ENCODE measurements at places on chromosomes 2 and 18.
A peak's percentile ranks its signal among the peaks of the same experiment; 100 is the strongest.

- peak; percentile 89 for DNase-seq
These were observed 22.2 kb upstream of the ITSN2 start for GRCh38 chr2:24382363-24383073.

GRCh38 chr2:23520256-23520655 lies 135.3 kb downstream of the KLHL29 start:
- peak; percentile 72 for DNase-seq

GRCh38 chr2:47223980-47224379 lies 68.9 kb upstream of the STPG4 start:
- no peak for DNase-seq

GRCh38 chr2:60297296-60298005 lies 256.0 kb downstream of the BCL11A start:
- DNase-seq = peak; percentile 95

DNA sequence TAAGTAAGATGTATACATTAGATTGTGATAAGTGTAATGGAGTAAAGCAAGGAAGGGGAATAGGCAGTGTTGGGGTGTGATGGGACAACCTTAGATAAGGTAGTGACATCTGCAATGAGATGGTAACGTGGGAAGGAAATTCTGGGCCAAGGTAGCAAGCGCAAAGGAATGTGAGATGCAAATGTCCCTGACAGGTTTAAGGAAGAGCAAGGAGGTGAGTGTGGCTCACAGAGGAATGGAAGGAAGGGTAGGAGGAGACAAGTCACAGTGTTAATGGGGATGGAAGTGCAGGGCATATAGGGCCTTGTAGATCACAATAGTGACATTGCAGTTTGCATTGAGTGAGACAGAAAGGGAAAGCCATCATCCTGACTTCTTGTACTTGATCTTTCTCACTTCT lies 170.9 kb upstream of the FAM98A start:
- no peak for DNase-seq

GRCh38 chr2:108806371-108807113 lies 20.0 kb downstream of the CCDC138 start:
- no peak for DNase-seq

- no peak for DNase-seq
These were observed 342 bp downstream of the CYB5A start for GRCh38 chr18:74291472-74291770.

DNA sequence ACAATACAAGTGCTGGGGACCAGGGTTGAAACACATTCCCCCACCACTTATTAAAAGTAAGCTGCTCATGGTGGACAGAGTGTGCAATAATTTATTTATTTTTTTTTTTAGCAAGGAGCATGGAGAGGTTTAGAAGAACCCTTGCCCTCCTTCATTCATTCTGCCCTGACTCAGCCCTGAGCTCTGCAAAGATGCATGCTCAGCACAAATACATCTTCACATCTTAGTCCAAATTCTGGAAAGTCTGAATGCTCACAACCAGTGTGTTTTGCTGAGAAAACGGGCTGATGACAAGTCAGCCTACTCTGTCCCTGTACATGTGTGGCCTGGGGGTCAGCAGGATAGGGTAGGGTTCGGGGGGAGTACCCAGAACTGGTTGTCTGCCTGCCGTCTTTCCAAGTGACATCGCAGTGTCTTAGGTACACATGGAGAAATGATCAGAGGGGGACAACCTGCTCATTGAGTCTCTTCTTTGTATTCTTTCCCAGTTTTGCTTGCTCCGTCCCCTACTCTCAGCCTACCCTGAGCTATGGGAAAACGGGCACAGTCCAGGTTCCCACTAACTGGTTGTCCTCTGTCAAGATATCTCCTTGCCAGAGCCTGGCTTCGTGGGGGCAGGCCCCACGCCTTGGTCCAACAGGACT lies 76.4 kb downstream of the ADD2 start:
- peak; percentile 28 for DNase-seq

DNA sequence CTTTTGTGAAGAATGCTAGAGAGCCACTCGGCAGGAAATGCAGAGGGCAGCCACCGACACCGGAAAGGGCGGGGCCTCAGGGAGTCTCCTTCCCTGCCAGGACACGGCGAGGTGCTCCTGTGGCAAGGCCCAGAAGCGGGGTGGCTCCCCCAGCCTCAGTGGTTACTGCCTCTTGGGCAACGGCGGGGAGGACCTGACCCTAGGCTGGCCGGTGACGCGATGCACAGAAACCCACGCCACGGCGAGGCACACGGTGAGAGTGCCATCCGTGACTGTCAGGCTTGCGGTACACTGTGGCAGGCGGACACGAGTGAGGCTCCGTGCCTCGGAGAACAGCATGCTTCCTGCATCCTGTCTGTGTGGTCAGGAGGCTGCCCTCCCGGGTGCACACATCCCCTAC lies 47.8 kb downstream of the ZAP70 start:
- peak; percentile 49 for DNase-seq

- DNase-seq = peak; percentile 79
These were observed 6.6 kb downstream of the GAD1 start for GRCh38 chr2:170823088-170823897.

DNA sequence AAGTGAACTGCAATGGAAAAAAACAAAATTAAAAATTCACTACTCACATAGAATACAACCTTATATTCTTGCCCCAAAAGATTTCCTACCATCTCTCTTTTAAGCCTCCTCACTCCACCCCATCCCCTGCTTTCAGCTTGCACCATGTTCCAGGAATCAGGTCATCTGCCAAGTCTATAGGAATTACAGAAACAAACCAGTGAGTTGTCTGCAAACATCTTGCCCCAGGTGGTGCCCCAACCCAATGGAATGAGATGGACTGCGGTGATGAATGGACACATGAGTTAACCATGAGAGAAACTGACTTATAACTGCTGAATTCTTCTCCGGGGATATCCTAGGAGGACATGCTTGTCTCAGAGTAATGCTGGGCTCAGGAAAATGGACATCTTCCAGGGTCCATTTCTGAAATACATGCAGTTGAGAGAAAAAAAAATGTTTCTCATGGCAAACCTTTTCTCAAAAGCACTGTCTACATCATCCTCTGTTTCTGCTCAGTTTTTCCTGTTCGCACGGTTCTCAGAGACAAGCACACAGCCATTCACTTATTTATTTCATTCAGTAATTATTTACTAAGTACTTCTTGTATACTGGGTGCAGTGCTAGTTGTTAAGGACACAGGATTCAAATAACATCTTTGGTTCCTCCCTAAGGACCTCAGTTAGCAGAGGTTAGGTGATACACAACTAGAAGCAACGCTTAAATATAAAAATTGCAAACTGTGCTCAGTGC lies 350.0 kb downstream of the RND3 start:
- DNase-seq = no peak

- DNase-seq = no peak
These were observed 46.6 kb downstream of the ARL5A start for GRCh38 chr2:151781642-151782041.

DNA sequence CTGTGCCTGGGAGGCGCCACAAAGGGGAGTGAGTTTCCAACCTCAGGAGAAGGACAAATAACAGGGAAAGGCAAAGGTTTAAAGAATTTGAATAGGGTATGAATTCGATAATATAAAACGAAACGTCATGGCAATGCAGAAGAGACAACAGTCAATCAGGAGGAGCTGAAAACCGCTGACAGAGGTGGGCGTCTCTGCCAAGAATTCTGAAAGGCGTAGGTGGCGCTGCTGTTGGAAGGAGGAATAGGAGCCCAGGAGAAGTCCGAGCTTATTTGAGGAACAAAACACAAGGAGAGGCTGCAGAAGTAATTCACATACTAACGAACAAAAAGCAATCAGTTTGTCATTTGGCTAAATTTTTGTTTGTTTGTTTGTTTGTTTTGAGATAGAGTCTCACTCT lies 485.8 kb upstream of the POU3F3 start:
- no peak for DNase-seq

DNA sequence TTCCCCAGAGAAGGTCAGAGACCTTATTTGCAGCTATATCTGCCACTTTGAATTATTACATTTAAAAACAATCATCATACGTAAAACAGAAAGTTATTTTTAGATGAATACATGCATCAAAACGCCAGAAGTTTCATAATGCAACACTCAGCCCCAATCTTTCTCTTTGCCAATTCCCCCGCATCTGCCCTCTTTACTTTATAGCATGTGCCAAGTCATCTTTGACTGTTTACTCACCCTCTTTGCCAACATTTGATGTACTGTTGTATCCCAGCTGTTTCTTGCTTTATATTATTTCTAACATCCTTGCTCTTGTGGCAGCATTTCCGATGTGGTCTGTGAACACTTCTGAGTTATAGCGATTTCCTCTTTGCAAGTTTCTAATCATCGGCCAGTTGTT lies 86.2 kb downstream of the CRIM1 start:
- no peak for DNase-seq

DNA sequence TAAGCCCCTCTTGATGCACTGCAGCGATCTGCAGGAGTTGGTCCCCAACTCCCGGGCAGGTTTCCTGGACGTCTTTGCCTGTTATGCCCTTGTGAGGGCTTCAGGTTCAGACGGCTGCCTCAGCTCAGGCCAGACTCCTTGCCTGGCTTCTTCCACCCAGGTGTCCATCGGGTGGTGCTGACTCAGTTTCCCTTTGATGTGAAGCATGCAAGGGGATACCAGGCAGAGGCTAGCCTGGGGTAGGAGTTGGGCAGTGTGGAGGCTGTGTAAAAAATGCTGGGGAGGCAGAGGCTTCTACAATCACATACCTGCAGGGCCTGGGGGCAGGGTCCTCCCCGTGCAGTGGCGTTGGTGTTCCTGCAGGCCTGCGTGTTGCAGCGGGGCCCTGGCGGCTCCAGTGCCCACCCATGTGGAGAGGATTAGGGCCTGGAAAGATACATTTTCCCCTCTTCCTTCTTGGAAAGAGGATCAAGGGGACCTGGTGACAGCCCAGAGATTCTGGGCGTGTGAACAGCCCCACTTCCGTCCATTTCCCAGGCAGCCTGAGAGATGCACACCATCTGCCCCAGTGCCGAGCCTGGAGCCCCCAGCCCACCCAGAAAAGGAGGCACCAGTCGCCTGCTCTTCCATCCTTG lies 338.3 kb downstream of the DYSF start:
- peak; percentile 19 for DNase-seq

DNA sequence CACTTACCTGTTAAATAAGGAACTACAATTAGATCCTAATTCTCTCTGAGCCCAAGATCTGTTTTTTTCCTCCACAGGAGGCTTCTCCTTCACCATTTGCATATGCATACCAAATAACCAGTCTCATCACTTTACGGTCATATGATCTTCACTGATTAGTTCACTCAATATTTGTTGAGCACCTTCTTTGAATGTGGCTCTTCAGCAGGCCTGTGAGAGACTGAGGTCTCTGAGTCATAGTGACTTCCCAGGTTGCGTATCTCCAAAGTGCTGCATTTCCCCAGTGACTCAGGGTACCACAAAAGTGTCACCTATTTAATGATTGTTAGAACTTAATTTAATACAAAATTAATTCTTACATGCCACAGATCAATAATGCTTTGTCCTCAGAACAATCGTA lies 108.8 kb upstream of the TRIB2 start:
- DNase-seq = no peak

- peak; percentile 48 for DNase-seq
These were observed 10.5 kb upstream of the TMSB10 start for GRCh38 chr2:84894758-84895520.

DNA sequence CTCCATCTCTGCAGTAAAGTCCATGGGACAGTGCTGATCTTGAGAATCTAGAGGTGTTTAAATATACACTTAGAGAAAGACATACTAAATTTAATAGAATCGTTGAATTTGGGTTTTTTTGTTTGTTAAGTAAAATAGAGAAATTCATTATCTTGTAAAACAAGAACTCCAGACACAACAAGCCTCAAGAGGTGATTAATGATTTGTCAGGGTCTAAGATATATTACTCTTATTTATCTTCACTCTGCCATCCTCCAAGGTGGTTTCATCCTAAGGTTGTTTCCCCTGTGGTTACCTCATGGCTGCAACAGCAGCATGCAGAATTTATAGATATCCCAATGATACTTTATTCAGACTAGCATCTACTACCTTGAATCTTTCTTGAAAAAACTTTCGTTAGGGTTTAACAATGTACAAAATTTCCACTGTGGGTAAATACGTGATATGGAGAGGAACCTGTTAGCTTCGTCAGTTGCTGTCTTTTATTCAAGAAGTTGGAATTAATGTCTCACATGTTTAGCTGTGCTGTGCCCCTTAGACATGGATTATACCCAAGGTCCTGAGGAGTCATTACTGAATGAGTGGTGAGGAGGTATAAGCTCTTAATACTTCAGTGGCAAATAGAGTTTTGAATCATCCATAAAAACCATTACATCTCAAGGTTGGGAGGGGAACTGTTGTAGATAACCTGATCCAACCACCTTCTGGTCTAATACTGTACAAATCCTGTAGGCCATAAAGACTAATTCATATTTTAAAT lies 128.0 kb downstream of the GPD2 start:
- no peak for DNase-seq

DNA sequence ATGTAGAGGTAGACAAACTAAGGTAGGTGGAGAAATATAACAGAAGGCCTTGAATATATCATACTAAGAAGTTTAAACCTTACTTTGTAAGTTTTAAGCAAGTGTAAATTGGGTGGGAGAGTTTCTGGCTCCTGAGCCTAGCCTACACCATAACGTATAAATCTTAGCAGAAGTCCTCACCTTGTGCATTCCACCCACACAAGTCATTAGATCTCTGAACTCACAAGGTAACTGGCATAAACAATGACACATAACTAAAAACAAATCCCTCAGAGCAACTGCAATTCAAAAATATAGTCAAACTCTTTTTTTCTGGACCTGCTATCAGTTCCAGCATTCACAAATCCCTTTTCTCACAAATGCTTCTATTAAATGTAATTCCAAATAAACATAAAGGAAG lies 9.4 kb downstream of the REV1 start:
- no peak for DNase-seq

DNA sequence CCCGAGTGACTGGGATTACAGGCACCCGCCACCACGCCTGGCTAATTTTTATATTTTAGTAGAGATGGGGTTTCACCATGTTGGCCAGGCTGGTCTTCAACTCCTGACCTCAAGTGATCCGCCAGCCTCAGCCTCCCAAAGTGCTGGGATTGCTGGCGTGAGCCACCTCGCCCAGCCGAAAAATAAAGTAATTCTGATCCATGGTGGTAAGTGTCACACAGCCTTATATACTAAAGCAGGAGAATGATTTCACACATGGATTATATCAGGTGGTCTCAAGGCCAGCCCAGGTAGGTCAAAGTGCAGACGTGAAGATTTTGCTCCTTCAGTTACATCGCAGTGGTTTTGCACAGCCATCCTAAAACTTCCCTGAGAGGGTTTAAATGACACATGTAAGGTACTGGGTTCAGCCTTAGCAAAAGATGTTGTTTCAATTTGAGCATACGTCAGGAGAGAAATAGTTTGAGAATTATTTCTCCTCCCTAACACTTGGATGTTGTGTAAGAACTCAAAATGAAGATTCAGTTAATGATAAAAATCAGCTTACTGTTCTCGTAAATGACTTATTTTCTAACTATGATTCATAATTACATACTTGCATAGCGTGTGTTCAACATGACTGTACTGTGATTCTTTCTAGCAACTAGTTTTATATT lies 93.0 kb upstream of the SLC39A10 start:
- no peak for DNase-seq

DNA sequence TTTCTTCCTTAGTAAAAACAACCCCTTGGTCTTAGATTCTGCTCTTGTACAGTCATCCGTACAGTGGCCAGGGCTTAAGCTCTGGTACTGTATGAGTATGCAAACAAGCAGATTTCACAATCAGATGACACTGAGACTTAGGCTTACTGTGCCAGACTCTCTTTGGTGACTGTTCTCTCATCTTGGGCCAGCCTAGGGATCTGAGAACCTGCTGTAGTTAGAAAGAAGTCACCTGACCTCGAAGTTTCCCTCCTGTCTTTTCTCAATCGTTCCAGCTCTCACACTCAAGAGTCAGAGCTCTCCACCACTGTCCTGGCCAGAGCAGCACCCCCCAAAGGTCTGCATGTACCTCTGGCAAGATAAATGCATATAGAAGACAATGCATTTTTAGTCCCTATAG lies 63.2 kb downstream of the ZEB2 start:
- no peak for DNase-seq

All from endodermal cell (in vitro differentiated cells).